ENCODE measurements at places on chromosomes 7 and 10.
A peak's percentile ranks its signal among the peaks of the same experiment; 100 is the strongest.

GRCh38 chr10:69479240-69480067 lies 28.2 kb downstream of the TSPAN15 start:
- DNase-seq: peak; percentile 78

- DNase-seq: no peak
Measured at GRCh38 chr7:55591282-55591931, 19.1 kb upstream of the VOPP1 start.

- DNase-seq: no peak
Measured at GRCh38 chr7:85509476-85509875, 322.6 kb upstream of the SEMA3D start.

- DNase-seq: no peak
Measured at GRCh38 chr10:127402596-127403409, 146.3 kb upstream of the NPS start.

DNA sequence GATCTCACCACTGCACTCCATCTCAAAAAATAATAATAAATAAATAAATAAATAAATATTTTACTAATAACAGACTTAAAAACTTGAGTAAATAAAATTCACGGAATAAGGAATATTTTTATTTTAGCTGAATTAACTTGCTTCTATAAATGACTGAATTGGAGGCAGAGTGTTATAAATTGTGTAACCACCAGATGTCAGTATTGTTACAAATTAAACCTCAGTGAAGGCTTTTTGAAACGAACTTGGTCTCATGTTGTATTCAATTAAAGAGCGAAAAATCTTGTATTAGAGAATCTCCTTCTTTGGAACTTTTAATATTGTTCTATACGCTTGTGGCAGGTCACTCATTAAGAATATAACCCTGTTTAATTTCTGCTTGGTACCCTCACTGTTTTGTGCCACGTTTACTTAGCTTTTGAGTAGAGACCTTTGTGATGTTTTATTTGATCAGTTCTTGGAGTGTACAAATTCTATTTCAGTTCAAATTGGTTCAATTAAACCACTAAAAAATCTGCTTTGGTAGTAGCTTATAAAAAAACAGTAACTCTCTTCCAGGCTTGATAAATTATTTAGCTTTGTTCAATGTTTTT lies 45.6 kb upstream of the SCIN start:
- no peak for DNase-seq

- no peak for DNase-seq
Measured at GRCh38 chr7:85737426-85737825, 550.6 kb upstream of the SEMA3D start.

DNA sequence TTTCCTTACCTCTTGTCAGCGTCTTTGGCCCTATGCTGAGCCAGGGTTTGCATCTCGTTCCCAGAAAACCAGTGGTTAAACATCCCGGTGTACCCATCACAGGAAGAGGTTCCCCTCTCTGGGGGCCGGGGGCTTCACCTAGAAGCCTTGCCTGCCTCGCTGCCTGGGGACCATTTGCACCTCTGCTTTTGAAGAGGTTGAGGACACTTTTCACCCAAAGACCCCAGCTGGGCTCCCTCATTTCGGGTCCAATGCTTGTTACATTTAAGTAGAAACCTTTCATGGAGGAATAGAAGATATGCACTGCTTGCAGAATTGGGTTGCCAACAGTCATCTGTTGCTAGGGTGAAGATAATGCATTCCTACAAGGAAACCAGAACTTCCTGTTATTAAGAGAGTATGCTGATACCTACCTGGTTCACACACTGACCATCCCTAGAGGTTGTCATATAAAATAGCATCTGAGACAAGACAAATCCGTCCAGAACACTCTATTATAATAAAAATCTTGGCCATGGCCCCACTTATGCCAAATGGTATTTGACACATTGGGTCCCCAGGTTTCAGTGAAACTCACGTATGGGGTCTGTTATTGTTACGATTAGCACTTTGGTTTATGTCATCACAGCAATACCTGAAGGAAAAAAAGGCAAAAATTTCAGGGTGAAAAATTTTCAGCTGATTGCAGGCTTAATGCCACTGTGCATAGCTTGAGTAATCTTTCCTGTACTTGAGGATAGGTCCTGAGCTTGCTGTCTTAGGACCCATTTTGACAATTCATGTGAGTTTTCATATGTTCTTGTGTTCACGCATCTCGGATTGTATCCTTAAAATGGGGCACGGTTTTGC lies 917 bp downstream of the ZNF365 start:
- no peak for DNase-seq

GRCh38 chr10:70535001-70535400 lies 56.4 kb downstream of the PALD1 start:
- DNase-seq: no peak

- peak; percentile 86 for DNase-seq
Measured at GRCh38 chr10:19944911-19945663, 128.9 kb downstream of the PLXDC2 start.

DNA sequence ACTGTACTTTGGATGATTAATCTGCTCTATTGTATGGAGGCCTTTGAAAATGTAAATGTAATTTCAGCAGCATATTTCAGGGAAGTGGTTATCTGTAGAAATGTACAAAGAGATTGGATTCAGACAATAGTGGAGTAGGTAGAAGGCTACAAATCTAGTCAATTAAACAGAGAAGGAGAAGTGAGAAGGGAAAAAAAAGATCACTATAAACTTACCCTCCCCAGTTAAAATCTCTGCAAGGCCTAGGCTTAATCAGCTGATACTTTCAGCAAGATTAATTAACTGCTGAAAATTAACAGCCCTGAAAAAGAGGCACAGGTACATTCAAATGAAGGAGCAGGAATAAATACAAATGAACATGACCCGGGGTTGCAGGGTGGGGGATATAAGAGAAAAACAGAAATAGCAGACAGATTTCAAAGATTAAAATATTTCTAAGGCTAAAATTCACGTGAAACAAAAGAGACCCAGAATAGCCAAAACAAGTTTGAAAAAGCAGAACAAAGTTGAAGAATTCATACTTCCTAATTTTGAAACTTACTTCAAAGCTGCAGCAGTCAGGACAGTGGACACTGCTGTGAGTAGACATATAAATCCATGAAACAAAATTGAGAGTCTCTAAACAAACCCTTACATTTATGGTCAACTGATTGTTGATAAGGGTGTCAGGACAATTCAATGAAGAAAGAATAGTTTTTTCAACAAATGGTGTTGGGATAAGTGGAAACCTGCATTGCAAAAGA lies 96.0 kb downstream of the NRCAM start:
- DNase-seq: no peak

DNA sequence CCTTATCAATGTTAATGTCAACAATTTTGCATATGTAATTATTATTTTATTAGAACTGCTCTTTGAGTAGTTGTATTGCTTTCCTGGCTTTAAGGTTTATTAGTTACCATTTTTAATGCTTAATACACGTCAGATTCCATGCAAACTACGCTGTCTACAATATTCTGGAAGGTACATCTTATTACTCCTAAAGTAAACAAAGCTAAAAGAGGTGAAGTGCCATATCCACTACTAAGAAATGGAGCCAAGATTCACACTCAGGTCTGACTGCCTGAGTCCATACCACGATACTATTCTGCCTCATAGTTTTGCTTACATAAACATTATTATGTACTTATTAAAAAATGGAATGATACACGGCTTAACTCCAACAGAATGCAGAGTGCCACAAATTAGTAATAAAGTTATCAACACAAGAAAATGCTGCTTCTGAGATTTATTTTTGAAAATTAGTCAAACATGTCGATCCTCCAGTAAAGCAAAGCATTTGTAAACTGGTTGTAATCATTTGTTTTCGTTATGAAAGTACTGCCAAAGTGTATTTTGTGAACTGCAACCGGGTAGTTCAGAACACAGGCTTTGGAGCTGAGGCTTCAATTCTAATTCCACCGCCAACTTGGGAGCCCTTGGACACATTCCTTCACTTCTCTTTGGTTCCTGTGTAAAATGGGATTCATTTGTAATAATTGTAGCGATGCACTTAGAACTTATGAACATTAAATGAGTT lies 1.1 kb upstream of the DMTF1 start:
- no peak for DNase-seq

DNA sequence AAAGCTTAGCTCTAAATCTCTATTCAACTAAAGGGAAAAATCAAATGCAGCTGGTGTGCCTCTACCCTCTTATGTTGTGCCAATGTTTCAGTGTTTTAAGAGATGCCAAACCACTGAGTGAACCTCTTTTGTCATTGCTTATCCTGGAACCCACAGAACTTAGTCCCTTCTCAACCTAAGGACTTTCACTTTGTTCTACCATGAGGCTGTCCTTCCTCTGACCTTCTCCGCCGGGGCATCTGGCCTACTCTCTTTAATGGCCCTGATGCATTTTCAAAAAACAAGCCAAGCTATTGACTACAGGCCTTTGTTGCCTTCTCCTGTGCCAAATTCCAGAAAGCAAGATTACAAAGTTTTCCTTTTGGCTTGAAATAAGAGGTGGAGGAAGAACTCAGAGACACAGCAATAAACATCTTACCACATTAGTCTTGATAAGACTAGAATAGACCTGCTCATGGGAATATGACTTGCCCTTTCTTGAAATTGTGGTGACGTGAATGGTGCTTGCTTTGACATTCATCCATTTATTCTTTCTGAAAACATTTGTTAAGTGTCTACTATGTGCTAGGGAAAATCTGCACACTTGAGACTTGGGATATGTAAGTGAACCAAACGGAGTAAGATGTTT lies 253.2 kb upstream of the SMIM30 start:
- peak; percentile 46 for DNase-seq

DNA sequence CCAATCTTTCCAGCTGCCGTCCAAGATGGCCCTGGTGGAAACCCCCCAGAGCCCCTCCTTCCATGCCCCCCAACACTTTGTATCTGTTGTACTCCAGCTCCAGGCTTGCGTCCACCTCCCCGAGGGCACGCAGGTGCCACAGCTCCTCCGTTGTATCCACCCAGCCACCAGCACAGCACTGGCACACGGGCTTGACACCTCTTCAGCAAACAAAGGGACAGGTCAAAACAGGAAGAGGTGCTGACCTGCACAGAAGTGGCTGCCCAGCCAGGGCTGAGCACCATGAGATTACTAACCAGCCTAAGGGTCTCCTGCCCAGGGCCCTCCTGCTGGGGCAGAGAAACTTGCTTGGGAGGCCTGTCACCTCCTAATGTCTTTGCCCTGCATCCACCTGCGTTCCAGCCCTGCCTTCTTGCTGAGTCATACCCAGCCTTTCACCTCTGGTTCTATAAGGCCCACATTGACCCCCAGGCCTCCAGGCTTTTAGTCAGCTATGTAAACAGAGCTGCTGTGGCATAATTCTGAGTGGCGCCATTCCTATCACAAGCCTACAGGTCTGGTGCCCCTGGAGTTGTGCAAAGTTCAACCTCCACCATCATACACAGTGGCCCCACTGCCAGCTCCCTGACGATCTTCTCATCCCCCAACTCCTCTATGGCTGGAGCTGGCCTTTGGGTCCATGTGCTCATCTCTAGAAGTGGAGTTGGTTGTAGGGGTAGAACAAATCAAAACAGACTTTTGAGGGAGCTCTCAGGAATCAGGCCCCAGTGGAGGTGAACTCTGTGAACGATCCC lies 20.9 kb downstream of the SLC29A3 start:
- DNase-seq: no peak

DNA sequence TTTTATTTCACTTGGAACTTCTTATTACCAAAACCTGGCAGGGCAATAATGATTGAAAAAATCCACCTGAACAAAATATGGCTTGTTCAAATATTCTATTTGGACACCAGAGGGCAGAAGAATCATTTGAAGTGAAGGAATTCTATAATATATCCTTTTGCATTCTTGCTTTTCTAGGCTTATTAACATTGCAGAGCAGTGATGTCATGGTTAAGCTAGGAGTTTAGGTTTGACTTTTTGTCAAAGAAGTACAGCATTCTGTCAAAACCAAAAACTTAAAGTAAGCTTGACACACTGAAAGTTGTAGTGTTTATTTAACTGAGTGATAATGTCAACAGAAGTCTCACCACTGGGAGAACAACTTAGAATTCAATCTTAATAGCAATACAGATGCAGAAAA lies 156.0 kb downstream of the SEMA3D start:
- DNase-seq: no peak

DNA sequence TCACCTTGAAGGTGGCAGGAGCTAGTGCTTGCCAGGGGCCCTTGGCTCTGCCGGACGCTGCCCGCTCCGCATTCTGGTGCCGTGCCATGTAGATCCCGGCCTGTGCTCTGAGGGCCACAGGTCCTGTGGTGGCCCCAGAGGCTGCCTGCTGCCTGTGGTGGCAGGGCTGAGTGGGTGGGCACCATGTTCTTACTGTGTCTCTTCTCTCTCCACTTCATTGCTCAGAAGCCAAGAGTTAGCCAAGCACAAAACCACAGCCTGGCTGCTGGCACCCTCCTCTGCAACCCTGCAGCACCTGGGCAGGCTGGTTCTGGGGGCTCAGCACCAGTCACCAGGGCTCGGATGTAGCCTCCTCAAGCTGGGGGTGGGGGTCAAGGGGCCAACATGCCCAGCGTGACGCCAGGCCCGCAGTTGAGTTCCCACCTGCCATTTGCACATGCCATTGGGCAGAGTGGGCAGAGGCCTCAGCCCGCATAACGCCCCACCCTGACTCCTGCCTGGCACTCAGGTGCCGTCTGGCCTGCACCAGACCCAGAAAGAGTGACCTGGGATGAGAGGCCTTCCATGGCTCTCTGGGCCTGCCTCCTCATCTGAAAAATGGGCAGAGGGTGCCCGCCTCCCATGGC lies 16.3 kb downstream of the ZMIZ1 start:
- DNase-seq: no peak

DNA sequence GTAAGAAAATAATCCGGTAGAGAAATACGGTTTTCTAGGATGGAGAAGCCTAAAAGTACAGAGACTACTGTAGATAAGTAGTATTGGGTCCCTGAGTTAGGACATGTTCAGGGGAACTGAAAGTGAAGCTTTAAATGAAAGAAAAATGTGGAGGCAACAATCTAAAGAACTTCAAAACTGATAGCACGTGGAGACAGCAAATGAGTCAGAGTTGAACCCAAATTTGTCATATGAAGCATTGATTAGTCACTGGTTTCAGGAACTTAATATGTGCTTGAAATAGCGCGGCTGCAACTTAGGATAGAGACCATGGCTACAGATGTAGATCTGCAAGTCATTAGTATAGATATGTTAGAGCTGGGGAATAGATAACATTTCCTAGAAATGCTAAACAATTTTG lies 1138.6 kb upstream of the SORCS1 start:
- DNase-seq: no peak

DNA sequence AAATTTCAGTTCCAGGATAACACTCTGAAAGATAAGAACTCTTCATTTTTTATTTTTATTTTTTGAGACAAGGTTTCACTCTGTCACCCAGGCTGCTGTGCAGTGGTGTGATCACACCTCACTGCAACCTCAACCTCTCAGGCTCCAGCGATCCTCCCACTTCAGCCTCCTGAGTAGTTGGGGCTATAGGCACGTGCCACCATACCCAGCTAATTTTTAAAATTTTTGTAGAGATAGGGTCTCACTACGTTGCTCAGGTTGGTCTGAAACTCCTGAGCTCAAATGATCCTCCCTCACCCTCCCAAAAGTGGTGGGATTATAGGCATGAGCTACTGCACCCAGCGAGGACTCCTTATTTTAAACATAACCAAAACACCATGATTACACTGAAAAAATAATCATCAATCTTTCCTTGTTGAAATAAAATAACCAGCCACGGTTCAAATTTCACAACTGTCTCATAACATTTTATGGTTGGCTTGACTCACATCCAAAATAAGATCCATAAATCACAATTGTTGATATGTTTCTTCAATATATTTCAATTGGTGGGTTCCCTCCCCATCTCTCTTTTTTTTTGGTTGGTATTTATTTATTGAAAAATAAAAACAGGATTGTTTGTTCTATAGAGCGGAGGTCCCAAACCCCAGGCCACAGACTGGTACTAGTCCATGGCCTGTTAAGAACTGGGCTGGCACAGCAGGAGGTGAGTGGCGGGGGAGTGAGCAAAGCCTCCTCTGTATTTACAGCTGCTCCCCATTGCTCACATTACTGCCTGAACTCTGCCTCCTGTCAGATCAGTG lies 60.1 kb upstream of the FAM171A1 start:
- no peak for DNase-seq
